Diencephalon (tissue), 1 donor: ENCODE measurements at places on chromosomes 1 and 21. TPM values are rescaled to one million over a fixed set of nuclear protein-coding genes. Genes with fewer than 3 reads are reported as not detected.

Gene FAAH
- total RNA-seq, result 26.8 TPM

Gene TMEM200B
- total RNA-seq, result 1.8 TPM

Gene CD247
- total RNA-seq, result 4.8 TPM

Gene PLCH2
- total RNA-seq, result 16.1 TPM

Gene KRTAP11-1
- total RNA-seq, result not detected

Gene LCE2B
- total RNA-seq, result not detected

Gene TEDDM1
- total RNA-seq, result not detected

Gene MYCL
- total RNA-seq, result 8.8 TPM

Gene APCS
- not detected for total RNA-seq

Gene LMOD1
- 0.46 TPM for total RNA-seq

Gene ZBTB8B
- total RNA-seq, result 16.4 TPM

Gene FCRL5
- total RNA-seq, result not detected
